ENCODE measurements at places on chromosomes 13 and 19.

DNA sequence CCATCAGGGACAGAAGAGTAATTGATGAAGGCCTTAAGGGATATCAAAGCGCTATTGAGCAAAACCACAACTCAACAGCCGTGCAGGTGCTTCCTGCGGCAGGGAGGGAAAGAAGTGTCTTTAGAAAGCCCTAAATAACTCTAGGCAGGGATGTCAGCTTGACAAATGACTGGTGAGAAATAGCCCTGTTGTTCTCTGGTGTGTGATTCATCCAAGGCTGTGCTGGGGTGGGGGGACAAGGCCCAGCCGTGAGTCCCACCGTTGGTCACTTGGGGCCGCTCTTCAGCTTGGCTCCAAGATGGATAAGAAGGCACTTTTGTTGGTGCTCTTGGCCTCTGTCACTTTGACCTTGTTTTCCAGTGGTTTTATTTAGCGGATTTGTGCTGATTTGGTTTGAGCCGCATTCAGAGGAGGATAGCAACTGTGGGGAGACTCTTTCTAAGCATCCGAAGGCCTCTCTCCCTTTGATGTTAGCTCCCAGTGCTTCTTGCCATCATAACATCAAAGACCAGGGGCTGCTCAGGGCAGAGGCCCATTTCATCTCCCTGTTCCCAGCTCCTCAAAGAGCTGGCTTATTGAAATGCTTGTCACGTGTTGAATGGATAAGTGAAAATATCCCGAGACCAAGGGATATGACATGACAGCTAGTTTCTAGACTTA lies 130.3 kb upstream of the SERP2 start:
- no peak for DNase-seq

DNA sequence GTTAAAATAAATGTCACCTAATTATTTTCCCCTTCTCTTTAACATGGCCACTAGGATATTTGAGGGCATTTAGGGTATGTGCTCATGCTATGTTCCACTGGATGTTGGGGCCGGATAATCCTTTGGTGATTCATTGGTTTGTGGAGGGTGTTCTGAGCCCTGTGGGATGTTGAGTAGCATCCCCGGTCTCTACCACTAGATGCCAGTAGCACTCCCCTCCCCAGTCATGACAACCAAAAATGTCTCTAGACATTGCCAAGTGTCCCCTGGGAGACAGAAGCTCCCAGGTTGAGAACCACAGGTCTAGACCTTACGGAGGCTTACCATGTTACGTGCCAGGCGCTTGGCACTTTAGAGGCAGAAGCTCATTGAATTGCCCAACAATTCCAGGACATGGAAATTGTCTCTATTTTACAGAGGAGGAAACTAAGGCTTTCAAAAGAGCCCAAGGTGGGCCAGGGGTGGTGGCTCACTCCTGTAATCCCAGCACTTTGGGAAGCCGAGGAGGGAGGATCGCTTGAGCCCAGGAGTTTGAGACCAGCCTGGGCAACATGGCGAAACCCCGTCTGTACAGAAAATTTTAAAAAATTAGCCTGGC lies 14.1 kb downstream of the SHANK1 start:
- no peak for DNase-seq

GRCh38 chr19:1038978-1039645 lies 795 bp upstream of the ABCA7 start:
- DNase-seq = no peak

- no peak for DNase-seq
Measured at GRCh38 chr19:55173714-55174409, 6.2 kb downstream of the SYT5 start.
